ENCODE measurements at places on chromosomes 4 and X.

GRCh38 chr4:183610033-183610432 is 49.0 kb downstream of the RWDD4 start:
- DNase-seq = no peak

DNA sequence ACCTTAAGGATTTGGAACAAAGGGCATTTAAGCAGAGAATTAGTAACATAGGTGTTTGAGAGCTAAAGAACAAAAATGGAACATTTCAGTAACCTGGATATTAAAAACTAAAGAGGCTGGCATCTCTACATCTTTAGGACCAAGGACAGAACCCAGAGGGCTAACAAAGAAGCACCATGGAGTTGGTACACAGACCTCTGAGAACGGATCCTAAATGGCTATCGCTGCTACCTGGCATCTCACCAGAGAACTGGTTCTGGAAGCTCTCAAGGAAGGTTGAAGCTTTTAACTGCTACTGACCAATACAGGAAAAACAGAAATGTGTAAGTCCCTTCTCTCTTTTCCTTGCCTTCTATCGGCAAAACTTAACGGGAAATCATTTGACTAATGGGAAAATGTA is 118.4 kb upstream of the TLL1 start:
- DNase-seq = no peak

- DNase-seq = no peak
These were observed 226.4 kb downstream of the MAGEB5 start for GRCh38 chrX:26442340-26442739.

DNA sequence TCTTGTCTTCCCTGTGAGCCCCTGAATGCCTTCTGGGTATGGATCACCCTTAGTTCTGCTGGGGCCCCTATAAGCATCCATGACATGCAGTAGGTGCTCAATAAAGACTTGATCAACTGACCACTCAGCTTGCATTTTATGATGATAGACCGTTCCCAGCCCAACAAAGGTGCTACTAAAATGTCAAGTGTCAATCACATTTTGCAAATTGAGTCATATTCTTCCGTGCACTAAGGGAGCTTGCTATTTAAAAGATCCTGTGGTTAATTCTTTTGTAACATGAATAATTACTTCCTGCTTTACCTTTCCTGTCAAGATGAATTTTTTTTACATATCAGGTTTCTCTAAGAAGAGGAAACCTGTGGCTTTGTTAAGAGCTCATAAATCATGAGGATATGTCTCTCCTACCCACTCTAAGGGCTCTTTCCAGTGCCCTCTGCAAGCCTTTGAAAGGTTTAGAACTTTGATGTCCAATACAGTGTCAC is 47.6 kb downstream of the SH3KBP1 start:
- no peak for DNase-seq

DNA sequence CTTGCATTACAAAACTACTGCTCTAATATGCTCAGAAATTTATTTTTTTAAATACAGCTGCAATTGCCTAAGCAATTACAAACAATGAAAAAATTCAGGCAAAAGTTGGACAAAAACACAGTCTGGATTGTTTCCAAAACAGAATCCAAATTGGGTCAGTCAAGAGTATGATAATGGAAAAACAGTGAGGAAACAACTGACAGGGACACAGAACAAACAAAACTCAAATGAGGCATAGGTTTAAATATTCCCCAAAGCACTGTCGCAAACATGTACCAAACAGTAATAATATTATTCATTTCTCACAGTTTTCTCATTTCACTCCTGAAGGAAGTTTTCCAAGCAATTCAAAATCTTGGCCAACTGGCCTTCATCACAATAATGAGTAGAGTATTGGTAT is 386.6 kb downstream of the CENPC start:
- DNase-seq = no peak

Data from GM12864 (cell line).